ENCODE measurements at places on chromosomes 1 and 21.

DNA sequence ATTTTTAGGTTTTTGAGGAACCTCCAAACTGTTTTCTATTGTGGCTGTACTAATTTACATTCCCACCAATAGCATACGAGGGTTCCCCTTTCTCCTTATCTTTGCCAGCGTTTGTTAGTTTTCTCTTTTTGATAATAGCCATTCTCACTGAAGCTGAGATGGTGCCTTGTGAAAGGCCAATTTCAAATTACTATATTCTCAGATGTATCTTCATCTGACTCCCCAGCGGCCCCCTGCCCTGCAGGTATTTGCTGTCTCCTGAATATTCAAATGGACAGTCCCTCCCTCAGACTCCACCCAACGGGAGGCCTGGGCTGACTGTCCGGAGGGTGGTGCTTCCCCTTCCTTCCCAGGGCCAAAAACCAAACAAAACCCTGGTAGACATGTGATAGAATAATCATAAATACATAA lies 33.5 kb upstream of the TARBP1 start:
- no peak for DNase-seq

- DNase-seq, result no peak
These were observed 586.4 kb downstream of the DPYD start for GRCh38 chr1:97334454-97334853.

DNA sequence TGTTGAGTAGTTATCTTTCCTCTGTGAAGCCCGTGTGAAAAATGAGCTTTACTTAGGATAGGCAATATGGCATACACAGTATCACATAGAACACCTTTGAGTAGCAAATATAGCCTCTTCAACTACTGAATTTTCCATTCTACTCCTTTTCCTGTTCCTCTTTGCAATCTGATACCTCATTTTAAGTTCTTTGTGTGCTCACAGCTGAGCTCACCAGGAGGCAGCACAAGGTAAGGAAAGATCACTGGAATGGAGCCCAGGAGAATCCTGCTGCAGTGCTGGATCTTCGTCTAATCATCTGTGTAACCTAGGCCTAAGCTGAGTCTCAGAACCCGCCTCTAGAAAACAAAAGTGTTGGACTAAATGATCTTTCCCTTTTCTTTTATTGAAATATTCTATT lies 171.0 kb downstream of the LRRC40 start:
- no peak for DNase-seq

GRCh38 chr1:229408458-229409037 lies 25.3 kb downstream of the ACTA1 start:
- DNase-seq, result no peak

GRCh38 chr1:56107275-56107638 lies 472.1 kb downstream of the PLPP3 start:
- DNase-seq, result no peak

DNA sequence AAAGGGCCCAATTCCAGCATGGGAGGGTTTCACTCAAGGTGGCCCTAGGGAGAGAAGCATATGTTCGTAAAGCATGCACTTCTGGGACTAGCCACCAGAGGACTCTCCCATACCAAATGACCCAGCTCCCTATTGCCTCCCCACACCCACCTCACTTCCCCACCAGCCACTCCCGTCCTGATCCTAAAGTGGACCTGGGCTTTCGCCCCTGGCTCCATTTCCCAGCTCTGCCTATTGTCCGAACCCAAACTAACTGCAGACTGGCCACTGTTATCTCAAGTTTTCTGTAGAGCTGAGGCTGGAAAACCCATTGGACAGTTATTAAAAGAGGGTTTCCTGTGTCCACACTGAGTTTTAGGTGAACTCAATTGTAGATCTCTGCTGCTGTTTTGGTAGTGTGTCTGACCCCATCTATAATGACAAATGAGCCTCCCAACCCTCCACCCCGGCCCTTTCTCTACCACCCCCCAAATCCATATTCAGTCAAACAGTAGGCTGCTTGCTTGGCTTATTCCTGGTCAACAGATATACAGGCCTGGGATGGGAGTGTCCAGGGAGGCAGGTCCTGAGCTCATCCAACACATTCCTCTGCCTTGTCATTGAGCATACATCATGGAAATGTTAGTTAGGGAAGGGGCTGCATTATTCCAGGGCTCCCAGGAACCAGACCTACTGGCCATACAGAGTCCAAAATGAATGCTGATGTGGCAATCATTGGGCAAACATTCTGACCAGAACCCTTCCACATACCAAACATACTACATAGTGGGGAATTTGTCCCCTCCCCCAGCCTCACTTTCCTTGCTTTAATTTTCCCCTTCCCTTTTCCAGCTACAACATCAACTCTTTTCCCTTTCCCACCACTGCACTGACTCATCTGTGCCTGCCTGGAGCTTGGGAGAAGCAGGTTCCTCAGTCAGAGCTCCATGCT lies 59.2 kb downstream of the ABCA4 start:
- peak; percentile 28 for DNase-seq

- DNase-seq, result peak; percentile 18
These were observed 90.7 kb upstream of the GFI1 start for GRCh38 chr1:92577261-92577895.

All from stimulated activated CD4-positive, alpha-beta T cell treated with anti-CD3 and anti-CD28 coated beads, Interleukin-4, amount 100 ng/mL, for 24 hours (primary cell).